ENCODE measurements at places on chromosomes 6 and 20.

DNA sequence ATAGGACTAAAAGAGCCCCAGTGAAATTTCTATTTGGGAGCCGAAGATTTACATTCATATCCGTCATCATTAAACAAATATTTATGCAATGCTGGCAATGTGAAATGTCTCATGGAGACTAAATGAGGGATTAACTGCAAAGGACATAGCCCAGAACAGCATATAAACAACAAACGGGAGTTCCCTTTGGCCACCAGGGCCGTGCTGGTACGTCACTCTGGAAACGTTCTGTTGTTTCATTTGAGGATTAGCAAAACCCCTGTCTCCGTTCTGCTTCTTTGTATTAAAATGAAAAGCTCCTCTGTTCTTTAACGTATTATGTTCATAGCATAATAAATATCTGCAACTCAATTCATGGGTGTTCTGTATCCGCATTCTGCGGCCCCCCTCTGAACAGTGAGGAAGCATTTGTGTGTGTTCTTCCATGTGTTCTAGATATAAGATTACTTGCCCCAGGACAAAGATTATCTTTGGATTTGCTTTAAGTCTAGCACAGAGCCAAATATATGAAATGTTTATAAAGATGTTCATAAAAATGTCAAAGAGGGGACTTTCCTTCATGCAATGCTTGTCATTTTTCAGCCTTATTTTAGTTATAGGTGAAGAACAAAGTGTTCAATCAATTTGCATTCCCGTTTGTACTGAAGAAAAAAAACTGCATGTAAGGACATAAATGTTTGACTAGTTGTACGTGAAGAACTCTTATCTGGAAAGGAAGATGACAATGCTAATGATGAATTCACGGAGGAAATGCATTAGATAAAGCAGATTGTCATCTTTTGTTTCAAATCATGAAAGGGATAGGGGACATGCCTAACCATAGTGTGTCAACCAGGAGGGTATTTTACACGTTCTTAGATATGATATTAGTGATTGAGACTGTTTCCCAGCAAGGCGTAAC, 90.0 kb upstream of the TNFAIP3 start:
- no peak for DNase-seq

GRCh38 chr6:52399511-52400312, 20.4 kb upstream of the EFHC1 start:
- DNase-seq: peak; percentile 52

GRCh38 chr6:79231101-79231500, 3.4 kb downstream of the HMGN3 start:
- no peak for DNase-seq

GRCh38 chr6:56572788-56573471, 69.8 kb downstream of the DST start:
- no peak for DNase-seq

GRCh38 chr20:19414600-19414999, 202.2 kb downstream of the SLC24A3 start:
- no peak for DNase-seq

- no peak for DNase-seq
These were observed 187.0 kb downstream of the CLVS2 start for GRCh38 chr6:123182998-123183397.

DNA sequence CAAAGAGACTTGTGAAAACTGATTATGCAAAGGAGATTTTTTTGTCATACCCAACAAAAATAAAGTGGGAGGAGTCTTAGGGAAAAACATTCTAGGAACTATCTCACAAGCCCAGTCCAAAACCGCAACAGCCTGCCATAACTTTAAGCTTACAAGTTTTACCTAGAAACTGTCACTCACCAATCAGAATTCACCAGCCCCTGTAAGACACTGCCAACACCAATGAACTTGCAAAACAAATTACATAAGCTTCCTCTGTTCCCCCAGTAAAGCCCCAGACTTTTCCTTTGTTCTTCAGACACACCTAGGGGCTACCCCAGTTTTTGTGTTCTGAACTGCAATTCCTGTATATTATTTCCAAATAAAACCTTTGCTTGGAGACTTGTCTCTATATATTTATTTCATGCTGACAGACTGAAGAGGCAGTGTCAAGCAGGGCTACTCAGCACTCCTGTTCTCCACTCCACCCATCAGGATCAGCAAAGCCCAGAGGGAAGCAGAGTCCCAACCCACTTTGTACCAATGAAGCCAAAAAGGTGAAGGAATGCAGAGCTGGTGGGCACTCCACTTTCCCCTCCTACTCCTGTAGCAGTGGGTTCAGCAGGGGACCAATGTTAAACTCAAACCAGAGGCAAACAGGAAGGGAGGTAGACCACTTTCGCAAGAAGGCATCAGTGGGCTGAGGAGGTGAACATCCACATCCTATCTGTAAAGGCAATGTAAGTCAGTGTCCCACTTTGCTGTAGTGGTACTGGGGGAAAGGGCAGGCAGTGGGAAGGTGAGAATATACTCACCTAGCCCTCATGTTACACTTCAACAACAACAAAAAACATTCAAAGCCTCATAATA, 142.5 kb upstream of the RUNX2 start:
- DNase-seq: no peak

- DNase-seq: no peak
These were observed 289.6 kb downstream of the TBC1D7 start for GRCh38 chr6:13038741-13039190.

GRCh38 chr6:139879823-139880356, 505.4 kb upstream of the CITED2 start:
- no peak for DNase-seq

DNA sequence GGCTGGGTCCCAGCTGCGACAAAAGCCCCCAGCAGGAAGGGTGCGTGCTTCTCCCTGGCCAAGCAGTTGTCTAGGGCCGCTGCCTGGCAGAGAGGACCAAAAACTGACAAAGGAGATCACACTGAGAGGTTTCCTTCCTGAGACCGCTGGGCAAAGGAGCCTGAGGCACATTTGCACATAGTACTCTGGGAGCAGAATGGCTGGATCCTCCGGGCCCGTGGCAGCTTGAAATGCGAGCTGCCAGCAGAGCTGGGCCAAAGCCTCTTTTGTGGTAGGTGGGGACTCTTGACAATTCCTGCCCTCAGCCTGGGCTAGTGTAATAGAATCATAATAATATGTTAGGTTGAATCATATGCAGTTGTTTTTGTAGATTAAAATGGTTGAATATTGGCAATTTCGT, 33.1 kb upstream of the RNF8 start:
- no peak for DNase-seq

- DNase-seq: no peak
These were observed 14.2 kb downstream of the DNPH1 start for GRCh38 chr6:43215066-43215465.

- DNase-seq: no peak
These were observed 19.1 kb upstream of the IRF4 start for GRCh38 chr6:372336-372911.

GRCh38 chr6:415087-415486, 23.5 kb downstream of the IRF4 start:
- no peak for DNase-seq

All from activated CD4-positive, alpha-beta T cell treated with anti-CD3 and anti-CD28 coated beads, Interleukin-2, amount 10 ng/mL, durations not matched to agents 7 days and 5 days (primary cell).